ENCODE measurements at places on chromosomes 7 and 10.

GRCh38 chr10:6311700-6312330 lies 109.1 kb downstream of the PFKFB3 start:
- DNase-seq, result no peak

DNA sequence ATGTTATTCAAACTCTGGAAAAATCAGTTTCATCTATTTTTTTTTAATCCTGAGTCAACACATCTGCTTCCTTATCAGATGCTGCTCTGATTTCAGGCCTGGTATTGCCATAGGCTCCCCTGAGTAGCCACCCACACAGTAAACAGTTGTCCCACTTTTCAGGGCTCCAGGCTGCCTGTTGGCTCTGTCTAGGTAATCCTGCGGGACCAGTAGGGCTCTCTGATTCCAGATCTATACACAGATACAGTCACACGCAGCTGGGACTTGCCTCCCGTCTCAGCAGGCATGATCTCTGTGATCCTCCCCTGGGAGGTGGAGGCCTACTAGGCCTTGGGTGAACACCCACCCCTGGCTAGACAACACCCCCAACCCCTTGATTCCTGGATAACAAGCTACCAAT lies 206.1 kb downstream of the CREB5 start:
- DNase-seq, result no peak

GRCh38 chr10:42983591-42983990 lies 93.3 kb upstream of the RET start:
- DNase-seq, result no peak

GRCh38 chr10:97096261-97097083 lies 89.3 kb downstream of the SLIT1 start:
- DNase-seq, result no peak

DNA sequence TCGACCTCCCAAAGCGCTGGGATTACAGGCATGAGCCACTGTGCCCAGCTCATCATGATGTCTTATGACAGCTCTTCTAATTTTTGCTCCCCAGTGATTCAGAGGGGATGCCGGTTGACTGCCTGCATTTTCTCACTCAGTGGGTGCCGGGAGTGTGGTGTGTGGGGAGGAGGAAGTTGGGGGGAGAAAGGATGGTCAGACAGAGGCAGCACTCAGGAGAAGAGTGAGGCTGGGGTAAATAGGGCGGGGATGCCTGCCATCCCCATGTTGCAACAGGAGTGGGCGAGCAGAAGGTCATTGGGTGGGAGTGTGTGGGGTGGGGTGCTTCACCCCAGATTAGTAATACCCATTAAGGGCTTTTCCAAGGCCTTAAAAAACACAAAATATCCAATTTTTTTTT lies 3.5 kb upstream of the CCL24 start:
- DNase-seq, result no peak

DNA sequence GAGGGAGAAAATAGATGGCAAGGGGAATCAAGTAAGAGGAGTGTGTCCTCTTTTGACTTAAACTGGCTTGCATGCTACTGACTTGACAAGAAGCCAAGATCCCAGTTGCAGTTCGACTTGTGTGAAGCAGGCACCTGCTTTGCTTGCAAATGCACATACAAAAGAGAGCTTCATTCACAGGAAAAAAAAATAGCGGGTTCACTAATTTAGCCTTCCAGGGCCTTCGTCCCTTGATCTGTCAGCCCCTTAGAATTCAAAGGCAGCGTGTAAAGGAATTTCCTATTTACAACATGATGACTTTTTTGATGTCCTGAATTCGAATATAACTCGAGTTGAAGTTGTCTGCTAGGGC lies 192.1 kb downstream of the CELF2 start:
- DNase-seq, result no peak

GRCh38 chr7:25093268-25093826 lies 31.7 kb downstream of the CYCS start:
- DNase-seq, result peak; percentile 74

DNA sequence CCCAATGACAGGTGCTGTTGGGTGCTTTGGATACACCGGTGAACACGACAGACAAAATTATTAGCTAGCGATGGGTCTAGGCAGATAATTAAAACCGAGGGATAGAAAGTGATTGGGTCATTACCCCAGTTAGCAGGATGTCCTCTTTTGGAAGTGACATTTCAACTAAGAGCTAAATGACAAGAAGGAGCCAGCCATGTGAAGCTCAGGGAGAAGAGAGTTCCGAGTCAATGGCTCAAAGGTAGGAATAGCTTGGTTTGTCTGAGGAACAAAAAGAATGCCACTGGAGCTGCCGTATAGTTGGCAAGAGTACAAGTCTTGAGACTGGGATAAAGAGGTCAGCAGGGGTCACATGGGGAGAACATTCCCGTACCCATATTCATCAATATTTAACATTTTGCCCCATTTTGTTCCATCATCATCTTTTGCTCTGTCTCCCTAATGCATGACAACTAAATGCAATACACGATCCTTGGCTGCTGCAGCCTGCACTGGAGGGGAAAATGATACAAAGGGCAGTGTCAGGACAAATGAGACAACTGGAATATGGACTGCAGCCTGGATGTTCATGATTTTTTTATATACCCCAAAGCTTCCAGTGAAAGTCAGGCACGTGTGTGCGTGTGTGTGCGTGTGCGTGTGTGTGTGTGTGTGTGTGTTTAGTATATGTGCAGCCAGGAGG lies 115.7 kb downstream of the ICA1 start:
- DNase-seq, result no peak

- no peak for DNase-seq
Observed at GRCh38 chr7:3280946-3281656, 20.0 kb upstream of the SDK1 start.

DNA sequence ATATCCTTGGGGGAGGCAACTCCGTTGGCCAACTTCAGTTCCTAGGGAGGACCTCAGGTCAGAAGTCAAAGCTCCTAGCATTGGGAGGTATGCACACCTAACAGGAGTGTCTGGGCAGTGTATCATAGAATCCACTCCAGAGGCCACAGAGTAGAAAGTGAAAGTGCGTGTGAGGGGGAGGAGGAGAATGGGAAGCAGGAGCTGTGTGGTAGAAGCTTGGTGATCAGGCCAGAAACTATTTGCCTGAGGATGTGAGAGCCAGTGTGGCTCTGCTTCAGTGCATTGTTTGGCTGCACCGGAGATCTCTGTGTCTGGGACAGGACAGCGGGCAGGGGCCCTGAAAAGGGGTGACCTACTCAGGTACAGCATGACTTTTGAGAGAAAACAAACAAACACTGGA lies 557.4 kb upstream of the VSTM2A start:
- no peak for DNase-seq

DNA sequence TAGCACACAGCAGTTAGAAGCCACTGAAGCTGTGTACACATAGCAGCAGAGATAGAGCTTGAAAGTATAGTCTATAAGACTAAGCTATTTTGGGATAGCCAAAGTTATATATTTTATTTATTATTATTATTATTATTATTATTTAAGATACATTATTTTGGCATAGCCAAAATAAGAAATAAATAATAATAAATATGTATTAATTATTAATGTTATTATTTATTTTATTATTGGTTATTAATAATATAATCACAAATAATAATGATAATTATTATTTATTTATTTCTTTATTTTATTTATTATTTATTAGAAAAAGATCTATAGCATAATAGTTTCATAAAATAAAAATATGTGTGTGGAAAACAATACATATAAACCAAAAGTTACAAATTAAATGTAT lies 107.2 kb upstream of the FOXK1 start:
- no peak for DNase-seq

DNA sequence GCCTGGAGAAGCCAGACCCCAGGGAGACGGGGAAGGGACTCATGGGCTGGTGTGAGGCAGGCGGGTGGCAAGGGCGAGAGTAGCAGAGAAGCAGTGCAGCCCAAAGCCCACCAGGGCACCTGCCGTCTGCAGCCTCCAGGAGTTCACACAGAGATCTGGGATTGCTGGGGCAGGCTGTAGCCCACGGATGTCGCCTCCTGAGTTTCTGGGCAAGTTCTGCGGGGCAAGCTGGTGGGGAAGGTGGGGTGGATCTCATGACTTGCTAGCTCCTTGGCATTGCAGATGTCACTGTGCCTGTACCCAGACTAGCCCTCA lies 6.0 kb downstream of the ADCK2 start:
- no peak for DNase-seq

GRCh38 chr10:110995301-110995700 lies 75.9 kb downstream of the SHOC2 start:
- DNase-seq, result no peak

- peak; percentile 70 for DNase-seq
Observed at GRCh38 chr10:26881600-26882331, 21.0 kb upstream of the ABI1 start.

DNA sequence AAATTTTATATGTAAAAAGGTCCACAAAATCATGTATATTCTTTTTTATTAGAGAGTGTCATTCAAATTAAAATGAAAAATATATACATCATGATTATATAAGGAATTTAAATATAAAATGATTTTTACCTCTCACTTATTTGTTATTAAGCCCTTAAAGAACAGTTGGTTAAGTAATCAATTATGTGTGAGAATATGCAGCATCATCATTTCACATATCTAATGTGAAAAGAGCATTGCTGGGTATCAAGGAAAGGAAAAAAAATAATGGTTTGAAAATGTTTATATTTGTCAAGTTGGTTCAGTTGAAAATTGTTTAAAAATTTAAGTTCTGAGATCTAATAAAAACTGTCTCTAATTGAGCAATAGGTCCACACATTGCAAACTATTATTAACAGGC lies 363.6 kb upstream of the GRM3 start:
- no peak for DNase-seq

DNA sequence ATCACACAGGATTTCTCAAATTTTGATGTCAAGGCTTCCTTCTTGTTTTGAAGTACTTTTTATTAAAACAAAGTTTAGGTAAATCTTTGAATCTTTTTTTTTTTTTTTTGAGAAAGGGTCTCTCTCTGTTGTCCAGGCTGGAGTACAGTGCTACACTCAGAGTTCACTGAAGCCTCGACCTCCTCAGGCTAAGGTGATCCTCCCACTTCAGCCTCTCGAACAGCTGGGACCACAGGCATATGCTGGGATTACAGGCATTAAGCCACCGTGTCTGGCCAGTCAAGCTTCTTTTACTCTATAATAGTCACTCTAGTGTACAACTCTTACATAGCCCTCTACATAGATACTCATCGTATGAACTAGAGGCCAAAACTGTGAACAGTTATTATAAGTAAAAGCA lies 3.4 kb downstream of the RUFY2 start:
- DNase-seq, result no peak

DNA sequence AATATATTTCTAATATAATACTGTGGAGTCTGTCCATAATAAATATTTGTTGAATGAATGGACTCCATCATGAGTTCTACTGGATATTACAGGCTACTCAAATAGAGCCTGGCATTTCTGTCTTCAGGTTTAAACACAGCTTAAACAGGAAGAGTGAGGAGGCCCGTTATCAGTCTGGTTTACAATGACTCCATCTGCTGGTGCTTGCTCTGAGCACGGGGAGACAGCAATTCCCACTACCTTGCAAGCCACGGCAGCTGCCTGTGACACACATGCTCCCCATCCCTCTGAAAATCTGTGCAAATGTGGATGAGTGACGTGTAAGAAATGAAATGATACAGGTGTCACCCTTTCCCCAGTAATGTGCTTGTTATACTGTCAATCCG lies 293.5 kb upstream of the IMMP2L start:
- peak; percentile 20 for DNase-seq

- no peak for DNase-seq
Observed at GRCh38 chr7:67341153-67341768, 344.6 kb downstream of the TYW1 start.

- no peak for DNase-seq
Observed at GRCh38 chr10:133616371-133617130, 10.0 kb downstream of the FRG2B start.

DNA sequence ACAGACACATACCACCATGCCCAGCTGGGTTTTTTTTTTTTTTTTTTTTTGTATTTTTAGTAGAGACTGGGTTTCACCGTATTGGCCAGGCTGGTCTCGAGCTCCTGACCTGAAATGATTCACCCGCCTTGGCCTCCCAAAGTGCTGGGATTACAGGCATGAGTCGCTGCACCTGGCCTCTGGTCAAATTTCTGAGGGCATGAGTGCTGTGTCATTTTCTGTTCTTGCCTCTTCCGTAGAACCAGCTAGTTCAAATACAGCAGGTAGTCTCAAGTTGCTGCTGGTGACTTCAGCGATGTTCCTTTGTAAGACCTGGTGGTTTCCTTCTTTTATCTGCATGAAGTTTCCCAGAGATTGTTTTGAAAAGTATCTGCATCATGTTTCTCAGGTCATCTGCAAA lies 134.8 kb upstream of the SHH start:
- DNase-seq, result peak; percentile 70

- DNase-seq, result peak; percentile 68
Observed at GRCh38 chr7:140316165-140316661, 82.1 kb downstream of the SLC37A3 start.

GRCh38 chr7:2758673-2759616 lies 70.9 kb downstream of the AMZ1 start:
- DNase-seq, result no peak

- peak; percentile 29 for DNase-seq
Observed at GRCh38 chr7:34928052-34928451, 109.2 kb downstream of the DPY19L1 start.

DNA sequence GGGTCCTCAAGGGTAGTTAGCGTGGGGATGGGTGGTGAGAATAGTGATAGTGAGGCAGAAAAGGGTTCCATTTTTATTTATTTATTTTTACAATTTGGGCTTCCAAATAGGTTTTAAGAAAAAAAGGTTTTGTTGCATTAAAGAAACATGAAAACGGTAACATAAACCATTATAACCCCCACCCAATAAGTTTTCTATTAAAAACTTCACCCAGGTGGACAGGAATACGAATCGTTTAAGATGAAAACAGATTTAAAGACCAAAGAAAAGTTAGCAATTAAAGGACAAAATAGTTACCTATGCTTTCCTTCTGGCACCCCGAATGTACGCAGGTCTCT lies 78.7 kb downstream of the ZFAND4 start:
- no peak for DNase-seq

DNA sequence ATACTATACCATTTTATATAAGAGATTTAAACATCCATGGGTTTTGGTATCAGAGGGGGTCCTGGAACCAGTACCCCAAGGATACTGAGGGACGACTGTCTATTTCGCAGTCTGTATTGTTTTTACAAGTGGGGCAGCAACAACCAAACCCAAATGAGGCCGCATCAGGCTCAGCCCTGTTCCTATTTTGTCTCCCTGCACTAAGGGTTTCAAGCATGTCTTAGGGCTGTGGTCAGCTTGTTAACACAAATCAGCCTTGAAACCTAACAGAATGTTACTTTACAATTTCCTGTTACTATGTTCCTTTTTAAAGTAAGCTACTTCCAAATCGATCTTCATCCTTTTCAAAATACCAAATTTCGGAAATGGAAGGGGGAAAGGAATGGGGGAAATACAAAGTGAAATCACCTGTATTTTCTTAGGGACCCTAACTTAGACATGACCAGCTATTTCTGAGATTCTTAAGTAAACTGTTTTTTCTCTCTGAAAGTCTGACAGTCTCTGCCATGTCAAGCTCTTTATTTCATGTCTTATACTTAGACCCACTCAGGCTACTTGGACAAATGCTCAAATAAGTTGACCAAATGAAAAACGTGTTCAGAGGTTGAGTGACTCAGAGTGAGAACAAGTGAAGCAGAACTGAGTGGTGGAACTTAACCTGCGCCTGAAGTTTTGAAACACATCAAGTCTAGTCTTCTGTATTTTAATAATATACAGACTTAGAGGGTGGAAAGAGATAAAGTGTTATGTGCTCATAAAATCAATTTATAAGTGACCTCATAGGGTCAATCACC lies 75.8 kb downstream of the C1GALT1 start:
- DNase-seq, result no peak

GRCh38 chr10:69685802-69686585 lies 55.9 kb downstream of the FAM241B start:
- DNase-seq, result peak; percentile 20

Data from fibroblast of skin of back (primary cell).